Smooth muscle cell of trachea (primary cell): ENCODE measurements at places on chromosomes 7 and 10. TPM values are rescaled to one million over a fixed set of nuclear protein-coding genes. Genes with fewer than 3 reads are reported as not detected.

Gene EN2
- not detected in 2 replicates for total RNA-seq

Gene C10orf105
- under 0.01 TPM in 1 of 2 replicates, not detected in the other for total RNA-seq

Gene CRYGN
- total RNA-seq: 0.58 and 0.83 TPM in 2 replicates

Gene AKR1C8
- not detected in 2 replicates for total RNA-seq

Gene C10orf67
- total RNA-seq: under 0.01 and 0.44 TPM in 2 replicates

Gene ARHGAP22
- 60.2 and 70.8 TPM in 2 replicates for total RNA-seq

Gene ATRNL1
- total RNA-seq: 0.66 and 1.5 TPM in 2 replicates
